ENCODE measurements at places on chromosomes 2 and 18.

DNA sequence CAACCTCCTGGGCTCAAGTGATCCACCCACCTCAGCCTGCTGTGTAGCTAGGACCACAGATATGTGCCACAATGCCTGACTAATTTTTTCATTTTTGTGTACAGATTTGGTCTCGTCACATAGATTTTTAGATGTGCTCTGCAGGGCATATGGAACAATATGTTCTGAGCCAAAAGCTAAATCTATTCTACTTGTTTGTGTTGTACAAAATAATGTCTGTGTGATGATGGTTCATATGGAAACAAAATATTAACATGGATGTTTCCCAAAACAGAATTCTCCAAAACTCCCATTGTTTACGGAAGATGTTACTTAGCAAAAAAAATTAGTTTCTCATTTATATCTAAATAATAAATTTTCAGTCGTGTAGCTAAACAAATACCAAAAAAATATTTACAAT is 12.6 kb upstream of the KLHL23 start:
- DNase-seq: no peak

DNA sequence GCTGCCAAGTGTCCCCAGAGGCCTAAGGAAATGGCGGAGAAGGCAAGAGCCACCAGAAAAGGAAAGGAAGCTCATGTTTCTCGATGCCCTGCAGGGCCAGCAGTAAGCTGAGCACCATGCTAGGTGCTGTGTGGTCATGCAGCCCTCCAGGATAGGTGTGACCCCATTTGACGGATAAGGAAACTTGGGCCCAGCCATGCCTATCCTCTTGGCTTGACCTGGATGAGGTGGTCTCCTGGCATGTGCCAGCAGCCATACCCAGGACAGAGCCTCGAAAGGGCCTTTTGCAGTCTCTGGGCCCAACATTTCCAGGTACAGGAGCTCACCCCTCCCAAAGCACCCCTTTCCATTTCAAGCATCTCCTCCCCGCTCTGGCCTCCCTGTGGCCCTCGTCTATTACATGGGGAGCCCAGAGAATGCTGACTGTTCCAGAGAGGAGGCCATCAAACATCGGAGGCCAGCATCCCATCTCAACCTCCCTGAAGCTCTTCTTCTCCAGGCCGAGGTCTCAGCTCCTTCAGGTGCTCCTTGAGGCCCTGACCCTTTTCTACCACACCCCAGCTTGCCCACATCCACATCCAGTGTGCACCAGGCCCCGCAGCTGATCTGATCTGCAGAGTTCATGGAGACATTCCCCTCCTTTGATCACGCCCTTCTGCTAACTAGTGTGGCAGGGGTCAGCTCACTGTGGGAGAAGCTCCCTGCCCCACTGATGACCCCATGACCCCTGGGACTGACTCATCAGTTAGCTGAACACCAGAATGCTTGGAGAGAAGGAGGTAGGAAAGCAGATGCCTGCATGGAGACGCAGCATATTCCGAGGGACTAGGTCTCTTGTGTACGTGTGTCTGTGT is 208.4 kb downstream of the TNS1 start:
- no peak for DNase-seq

GRCh38 chr2:61416871-61417645 is 53.8 kb downstream of the USP34 start:
- DNase-seq: no peak

DNA sequence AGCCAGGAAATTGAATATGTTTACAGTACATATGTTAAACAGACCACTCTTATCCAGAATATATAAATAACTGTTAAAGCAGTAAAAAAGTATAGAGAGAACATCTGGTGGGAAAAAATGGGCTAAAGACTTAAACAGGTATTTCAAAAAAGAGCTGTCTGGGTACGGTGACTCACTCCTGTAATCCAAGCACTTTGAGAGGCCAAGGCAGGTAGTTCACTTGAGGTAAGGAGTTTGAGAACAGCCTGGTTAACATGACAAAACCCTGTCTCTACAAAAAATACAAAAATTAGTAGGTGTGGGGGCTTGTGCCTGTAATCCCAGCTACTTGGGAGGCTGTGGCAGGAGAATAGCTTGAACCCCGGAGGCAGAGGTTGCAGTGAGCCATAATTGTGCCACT is 171.4 kb upstream of the FSIP2 start:
- DNase-seq: no peak

- DNase-seq: no peak
These were observed 63.5 kb upstream of the ARL5A start for GRCh38 chr2:151891566-151892194.

- no peak for DNase-seq
These were observed 123.2 kb upstream of the RPRM start for GRCh38 chr2:153601812-153602211.

DNA sequence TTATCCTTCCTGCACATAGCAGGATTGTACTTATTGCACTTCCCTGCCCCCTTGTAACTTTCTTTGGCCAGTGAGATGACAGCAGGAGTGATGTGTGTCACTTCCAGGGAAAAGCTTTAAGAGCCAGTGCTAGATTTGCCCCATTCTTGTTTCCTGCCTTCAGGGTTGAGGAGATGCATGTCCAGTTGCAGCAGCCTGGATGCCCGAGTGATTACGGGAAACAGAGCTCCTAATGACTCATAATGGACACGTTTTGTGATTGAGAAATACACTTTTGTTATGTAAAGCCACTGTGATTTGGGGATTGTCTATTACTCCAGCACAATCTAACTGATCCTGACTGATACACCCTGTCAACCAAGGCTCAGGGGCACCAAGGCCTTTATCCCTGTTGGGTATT is 5.0 kb upstream of the TET3 start:
- no peak for DNase-seq

DNA sequence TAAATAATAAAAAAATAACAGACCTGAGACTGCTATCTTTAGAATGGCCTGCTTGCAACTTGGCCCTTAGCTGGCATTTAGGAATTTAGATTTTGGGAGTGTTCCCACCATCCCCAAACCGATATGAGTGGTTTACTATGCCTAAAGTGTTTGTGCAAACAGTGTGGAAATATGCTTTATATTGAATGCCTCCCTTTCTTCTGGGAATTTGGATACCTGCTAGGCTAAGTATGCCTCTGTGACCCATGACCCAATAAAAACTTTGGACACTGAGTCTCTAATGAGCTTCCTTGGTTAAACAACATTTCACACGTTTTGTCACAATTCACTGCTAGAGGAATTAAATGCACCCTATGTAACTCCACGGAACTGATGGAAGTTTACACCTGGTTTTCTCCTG is 73.2 kb downstream of the BMPR2 start:
- no peak for DNase-seq

GRCh38 chr2:43790147-43790546 is 16.3 kb downstream of the DYNC2LI1 start:
- no peak for DNase-seq

DNA sequence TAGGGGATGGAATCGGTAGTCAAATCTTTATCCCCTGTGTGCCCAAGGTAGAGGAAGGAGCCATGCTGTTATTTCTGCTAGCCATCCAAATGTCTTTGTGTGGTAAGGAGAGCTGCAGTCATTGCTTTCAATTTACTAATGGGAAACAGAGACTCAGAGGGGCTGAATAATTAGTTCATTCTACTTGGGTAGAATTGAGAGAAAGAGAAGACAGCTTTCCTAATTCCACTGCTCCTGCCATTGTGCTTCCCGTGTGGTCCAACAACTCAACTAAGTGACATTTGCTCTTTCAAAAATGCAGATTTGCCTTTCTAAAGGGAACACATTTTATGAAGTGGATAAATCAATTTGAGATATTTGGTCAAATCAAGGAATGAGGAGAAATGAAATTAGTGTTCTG is 136.1 kb downstream of the AQP4 start:
- no peak for DNase-seq

GRCh38 chr2:237877576-237878307 is 18.3 kb downstream of the RAMP1 start:
- no peak for DNase-seq

GRCh38 chr2:129181963-129182362 is 797.5 kb upstream of the RAB6C start:
- no peak for DNase-seq

GRCh38 chr18:7958081-7958896 is 391.2 kb downstream of the PTPRM start:
- no peak for DNase-seq

- DNase-seq: no peak
These were observed 71.6 kb downstream of the LNPK start for GRCh38 chr2:175930504-175930903.

DNA sequence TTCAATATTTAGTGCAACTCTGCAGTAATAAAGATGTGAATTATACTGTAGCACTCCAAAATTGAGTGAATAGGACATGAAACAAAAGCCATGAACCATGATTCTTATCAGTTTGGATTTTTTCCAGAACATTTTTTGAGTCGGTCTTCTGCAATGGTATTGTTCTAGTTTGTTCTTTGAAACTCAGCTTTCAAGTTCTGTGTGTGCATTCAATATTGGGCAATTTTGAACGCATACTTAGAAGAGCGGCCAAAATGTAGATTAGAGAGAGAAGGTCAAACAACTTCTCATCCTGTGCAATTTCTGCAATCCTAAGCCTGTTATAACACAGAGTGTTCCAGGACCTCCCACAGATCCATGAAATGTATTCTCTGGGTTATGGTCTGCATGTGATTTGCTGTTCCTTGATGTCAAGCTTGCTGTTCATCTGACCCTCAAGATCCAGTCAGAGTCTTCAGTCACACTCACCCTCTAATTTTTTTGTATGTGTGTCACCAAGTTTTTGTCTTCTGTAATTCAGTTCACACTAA is 48.3 kb downstream of the TSPYL6 start:
- DNase-seq: no peak

GRCh38 chr18:61653823-61654551 is 238.8 kb downstream of the RNF152 start:
- no peak for DNase-seq

DNA sequence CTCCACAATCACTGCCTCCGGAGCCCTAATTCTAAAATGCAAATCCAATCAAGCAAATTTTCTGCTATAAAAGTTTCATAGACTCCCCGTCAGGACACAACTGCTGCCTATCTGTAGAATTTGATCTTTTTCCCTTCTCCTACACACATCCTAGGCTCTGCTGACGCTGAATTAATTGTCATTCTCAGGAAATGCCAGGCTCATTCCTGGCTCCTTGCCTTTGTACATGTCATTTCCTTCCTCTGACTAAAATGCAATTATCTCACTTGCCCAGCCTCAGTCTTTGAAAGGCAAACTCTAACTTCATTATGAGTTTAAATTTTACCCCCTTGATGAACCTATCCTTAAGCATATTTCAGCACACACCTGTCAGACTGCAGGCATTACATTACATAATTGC is 844.9 kb upstream of the CRIM1 start:
- no peak for DNase-seq

GRCh38 chr18:45880876-45881558 is 55.5 kb downstream of the SIGLEC15 start:
- no peak for DNase-seq

- no peak for DNase-seq
These were observed 220.7 kb downstream of the PTH2R start for GRCh38 chr2:208627110-208627884.

DNA sequence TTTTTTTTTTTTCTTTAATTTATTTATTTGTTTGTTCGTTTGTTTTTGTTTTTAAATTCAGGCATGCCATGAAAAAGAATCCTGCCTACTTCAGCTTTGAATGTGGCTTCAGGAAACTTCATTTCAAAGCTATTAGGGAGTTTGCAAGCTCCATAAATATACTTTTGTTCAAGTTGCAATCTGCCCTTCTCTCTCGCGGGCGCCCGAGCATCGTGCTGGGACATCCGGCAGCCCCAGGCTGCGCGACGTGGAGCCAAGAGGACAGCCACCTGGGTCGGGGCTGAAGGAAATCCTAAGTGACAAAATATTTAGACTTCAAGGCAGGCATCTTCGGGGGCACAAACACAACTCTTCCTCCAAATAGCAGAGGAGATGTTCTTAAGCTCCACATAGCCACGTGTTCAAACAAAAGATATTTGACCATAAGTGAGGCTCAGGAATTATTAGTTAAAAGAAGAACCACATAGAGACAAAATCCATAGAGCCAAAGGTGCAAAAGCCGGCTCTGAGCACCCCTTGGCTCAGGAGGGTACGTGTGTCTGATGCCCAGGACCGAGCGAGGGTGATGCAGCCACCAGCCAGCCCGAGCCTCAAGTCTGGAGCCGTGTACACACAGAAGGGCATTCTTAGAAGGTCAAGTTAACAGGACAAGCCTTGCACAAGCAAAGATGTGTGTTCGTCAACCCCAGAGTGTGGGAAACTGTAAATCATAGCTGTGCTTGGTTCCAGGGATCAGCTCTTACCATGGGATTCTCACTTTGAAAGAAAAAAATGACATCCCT is 256.5 kb upstream of the SALL3 start:
- no peak for DNase-seq

GRCh38 chr2:66439812-66440542 is 5.1 kb downstream of the MEIS1 start:
- DNase-seq: no peak

DNA sequence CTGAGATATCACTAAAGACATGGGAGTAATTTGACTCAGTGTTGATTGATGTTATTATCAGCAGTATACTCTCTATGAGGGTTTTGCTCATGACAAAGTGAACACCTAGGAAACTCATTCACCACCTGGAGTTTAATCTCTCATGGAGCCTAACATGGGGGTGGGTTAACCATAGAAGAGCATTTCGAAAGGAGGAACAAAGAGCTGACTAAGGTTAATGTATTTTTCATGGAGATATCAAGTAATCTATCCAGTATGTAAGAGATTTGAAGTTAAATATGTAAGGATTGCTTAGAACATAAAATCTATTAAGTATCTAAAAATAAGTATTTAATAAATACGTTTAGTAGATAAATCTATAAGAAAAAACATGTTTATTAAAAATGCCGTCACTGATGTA is 917.8 kb downstream of the EPHA4 start:
- DNase-seq: no peak

- DNase-seq: no peak
These were observed 76.4 kb downstream of the HDAC4 start for GRCh38 chr2:239324456-239324855.

DNA sequence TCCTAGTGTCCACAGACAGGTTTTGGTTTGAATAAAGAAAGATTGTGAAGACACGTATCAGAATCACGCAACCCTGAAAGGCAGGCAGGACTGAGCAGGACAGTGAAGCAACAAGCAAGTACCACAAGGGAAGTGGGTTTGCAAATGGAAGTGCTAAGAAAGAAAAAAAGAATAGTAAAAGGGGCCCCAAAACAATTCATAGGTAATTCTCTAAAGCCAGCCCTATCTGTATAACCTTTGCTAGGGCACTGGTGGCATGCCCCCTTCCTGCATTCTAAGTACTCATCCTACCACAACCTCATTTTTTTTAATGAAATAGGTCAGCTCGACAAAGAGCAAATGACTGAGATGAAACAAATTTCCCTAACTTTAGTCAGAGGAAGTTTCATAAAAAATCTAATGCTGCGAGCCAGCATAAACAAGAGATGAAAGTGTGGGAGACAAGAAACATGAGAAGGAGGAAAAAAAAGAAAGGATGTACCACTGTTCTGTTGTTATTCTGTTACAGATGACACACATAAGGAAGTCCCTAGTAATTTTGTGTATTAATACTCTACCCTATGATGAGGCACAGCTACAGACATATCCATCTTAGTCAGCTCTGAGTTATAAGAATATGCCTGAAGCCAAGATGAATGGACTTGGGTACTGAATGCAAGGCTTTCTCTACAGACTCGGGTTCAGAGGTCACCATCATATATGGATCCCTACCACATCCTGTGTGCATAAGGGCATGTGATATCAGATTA is 32.2 kb downstream of the IKZF2 start:
- DNase-seq: no peak

Data from stimulated activated CD4-positive, alpha-beta T cell treated with anti-CD3 and anti-CD28 coated beads, Interleukin-12 subunit alpha, Interleukin-12 subunit beta, amount 100 ng/mL, for 48 hours (primary cell).